ENCODE measurements at places on chromosomes 1 and 21. TPM values are rescaled to one million over a fixed set of nuclear protein-coding genes. Genes with fewer than 3 reads are reported as not detected.

TBX19 gene
- total RNA-seq: 0.80 TPM

CYP4Z1 gene
- 0.18 TPM for total RNA-seq

AGT gene
- total RNA-seq: 8.4 TPM

ADAMTSL4 gene
- total RNA-seq: 20.2 TPM

AK5 gene
- total RNA-seq: 6.0 TPM

AJAP1 gene
- total RNA-seq: 0.58 TPM

HPCAL4 gene
- 1.8 TPM for total RNA-seq

SPRR4 gene
- not detected for total RNA-seq
